Kasumi-1 (cell line): ENCODE measurements at places on chromosomes 7 and 10.
A peak's percentile ranks its signal among the peaks of the same experiment; 100 is the strongest.

DNA sequence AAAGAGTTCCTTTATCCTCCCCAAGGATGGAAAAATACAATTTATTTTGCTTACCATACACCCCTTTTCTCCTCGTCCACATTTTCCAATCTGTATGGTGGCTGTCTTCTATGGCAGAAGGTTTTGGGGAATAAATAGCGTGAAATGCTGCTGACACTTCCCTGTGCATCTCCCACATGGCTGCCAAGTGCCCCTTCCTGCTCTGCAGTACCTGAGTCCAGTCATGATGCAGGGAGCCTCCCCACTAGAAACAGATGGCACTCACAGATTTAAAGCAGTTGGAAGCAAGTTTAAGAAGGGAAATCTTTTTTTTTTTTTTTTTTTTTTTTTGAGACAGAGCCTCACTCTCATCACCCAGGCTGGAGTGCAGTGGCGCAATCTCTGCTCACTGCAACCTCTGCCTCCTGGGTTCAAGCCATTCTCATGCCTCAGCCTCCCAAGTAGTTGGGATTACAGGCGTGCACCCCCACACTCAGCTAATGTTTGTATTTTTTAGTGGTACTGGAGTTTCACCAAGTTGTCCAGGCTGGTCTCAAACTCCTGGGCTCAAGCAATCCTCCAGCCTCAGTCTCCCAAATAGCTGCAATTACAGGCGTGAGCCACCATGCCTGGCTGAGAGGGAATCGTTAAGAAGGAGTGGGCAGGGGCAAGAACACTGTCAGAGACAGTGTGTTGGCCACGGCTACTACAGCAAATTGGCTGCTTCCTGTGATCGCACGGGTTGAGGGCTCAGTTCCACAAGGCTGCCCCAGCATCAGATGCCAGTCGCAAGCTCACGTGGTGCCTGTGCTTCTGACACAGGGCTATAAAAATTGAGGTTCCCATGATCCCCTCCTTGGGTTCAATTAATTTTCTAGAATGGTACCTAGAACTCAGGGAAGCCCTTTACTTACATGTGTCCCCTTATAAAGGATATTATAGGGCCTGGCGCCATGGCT, 5.3 kb upstream of the PILRA start:
- no peak for DNase-seq

DNA sequence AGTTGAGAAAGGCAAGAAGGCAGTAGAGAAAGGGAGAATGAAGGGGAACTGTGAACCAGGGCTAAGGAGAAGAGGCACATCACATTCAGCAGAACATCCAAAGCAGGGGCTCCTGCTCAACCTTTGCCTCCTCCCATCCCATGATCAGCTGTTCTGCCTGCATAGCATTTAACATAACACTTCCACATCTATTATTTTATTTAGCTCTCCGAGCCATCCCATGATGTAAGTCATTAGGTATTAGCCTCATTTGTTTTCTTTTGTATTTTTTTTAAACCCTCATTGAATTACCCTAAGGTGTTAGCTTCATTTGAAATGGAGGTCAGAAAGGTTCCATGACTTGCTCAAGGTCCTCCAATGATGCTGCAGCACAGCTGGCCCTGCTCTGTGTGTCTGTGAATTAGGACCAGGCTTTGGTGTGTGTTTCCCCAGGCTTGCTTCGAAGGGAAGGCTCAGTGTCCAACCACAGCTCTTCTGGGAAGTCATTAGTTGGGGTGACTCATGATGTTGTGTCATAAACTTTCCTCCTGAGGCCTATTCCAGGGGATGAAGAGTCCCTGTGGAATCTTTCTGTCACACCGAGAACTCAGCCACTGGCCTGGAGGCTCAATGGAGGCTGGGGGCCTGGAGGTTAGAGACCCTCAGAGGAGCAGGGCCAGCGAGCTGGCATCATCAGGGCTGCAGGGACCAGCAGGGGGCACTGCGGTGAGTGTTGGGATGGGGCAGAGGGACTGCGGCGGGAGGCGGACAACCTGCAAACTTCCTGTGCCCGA, 16.5 kb downstream of the NPFFR1 start:
- no peak for DNase-seq

DNA sequence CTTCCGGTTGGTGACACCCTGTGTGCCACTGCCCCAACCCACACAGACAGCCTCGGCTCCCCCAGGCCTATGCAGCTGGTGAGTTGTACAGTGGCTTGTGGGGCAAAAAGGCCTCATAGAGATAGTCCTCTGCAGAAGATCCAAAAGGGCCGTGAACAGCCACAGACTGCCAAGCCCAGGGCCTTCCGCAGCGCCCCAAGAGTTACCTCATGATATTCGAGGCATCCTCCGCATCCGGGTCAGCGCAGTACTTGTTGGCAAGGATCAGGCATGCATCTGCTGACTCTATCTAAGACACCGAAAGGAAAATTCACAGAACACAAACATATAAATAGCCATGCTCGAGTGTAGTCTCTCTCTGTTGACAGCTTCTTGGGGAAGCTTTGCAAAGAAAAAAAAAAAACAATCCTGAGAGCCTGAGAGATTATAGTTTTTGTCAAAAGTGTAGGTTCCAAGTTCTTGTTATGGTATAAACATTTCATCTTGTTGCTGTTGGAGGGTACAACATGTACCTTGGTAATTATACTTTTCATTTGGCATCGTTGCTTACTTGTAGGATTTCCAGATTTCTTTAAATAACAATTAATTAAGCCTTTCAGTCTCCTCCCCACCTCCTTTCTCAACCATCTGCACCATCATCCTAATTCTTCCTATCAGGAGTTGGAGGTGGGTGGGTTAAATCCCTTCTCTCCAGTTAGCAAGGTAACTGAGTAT, 553.0 kb downstream of the KCNMA1 start:
- DNase-seq = no peak

GRCh38 chr7:112092709-112093395, 113.3 kb downstream of the DOCK4 start:
- DNase-seq = no peak

- no peak for DNase-seq
Measured at GRCh38 chr10:59055045-59055444, 121.4 kb upstream of the PHYHIPL start.

GRCh38 chr7:144027070-144027469, 21.7 kb upstream of the OR2A5 start:
- DNase-seq = peak; percentile 33

- DNase-seq = no peak
Measured at GRCh38 chr10:69057951-69058297, 30.0 kb upstream of the SRGN start.

DNA sequence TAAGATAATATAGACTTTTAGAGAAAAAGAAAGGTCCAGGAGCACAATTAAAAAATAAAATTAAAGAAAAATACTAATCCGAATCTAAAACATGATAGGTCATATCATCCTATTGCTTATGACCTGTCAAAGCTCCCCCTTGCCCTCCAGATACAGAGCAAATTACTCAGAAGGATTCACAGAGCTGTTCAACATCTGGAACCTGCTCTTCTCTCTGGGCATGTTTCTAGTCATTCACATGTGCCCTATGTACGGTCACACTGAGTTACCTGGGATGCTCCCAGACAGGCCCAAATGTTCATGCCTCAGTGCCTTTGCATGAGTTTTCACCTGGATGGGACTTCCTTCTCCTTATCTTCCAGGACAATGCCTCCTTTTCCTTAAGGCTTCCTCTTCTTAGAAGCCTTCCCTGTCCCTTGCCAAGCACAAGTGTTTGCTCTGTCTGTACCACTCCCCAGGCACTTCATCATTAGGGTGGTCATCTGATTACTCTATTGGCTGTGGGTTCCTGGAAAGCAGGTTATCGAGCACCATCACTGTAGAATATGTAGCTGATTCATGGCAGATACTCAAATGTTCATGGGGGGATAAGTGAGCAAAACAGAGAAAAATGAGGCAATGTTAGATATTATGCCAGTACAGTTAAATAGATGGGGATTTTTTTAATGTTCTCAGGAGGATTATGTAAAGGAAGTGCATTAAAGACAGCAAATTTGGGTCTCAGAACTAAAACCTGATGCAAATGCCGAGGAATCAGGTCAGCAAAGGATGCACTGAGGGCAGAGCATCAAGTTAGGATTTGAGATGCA, 12.0 kb upstream of the AOAH start:
- no peak for DNase-seq

- no peak for DNase-seq
Measured at GRCh38 chr7:77866370-77866769, 67.8 kb downstream of the PHTF2 start.
